ENCODE measurements at places on chromosomes 2 and 18.

DNA sequence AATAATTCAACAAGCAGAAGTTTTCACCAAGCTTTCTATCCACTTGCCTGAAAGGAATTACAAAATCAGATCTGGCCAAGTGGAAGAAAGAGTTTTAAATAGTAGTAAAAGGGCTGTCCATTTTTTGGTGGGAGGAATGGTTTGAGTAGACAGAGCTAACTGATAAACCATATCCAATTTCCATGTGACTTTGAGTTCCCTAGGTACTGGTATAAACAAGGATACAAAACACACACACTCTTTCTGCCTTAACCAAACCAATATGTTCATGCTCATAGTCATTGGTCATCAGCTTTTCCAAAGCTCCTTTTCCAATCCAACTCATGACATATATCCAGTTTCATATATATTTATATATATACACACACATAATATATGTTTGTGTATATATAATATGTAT lies 49.5 kb upstream of the REL start:
- no peak for DNase-seq

GRCh38 chr2:196453613-196454047 lies 185.9 kb upstream of the CCDC150 start:
- DNase-seq = peak; percentile 27

DNA sequence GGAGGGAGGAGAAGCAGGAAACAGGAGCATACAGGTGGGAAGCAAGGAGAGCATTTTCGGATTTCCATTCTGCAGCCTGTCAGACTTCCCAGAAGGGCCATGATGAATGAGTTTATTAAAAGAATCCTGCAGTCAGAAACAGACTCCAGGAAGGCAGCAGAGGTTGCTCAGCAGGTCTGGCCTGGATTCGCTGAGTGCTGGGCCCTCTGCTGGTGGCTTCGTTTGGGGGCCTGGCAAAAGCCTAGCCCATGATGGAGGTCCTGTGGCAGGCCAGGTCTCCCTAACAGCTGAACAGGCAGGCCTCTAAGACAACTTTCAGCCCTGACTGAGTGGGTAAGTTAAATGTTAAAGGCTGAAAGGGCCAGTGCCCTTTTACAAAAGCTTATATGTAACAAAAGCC lies 108.2 kb upstream of the CAPN13 start:
- no peak for DNase-seq

DNA sequence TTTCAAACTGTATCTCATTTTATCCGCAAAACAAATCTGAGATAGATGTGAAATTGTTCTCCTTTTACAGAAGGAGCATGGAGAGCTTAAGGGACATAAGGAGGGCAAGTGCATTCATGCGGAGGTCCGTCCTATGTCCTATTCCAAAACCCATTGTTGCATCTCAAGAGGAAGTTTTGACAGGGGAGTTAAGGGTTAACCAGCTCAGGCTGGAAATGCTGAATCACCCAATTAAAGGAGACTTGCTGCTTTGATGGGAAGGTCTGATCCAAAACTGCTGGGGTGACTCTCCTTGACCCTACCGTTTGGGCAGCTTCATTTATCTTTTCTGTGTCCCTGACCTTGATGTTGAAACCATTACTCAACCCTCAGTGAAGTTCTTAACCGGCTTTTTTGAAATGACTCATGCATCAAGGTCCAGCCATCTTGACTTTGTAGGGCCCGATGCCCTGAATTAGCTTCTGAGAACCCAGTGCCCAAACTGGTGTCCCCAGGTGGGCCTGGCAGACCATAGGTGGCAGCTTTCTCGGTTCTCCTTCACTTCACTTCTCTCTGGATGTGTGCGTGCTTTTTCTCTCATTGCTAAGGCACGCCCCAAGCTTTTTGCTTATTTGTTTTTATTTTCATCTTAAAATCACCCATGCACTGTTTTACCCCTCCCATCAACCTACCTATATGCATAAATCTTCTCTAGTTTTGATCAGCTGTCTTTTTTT lies 15.9 kb upstream of the TXNDC2 start:
- no peak for DNase-seq

DNA sequence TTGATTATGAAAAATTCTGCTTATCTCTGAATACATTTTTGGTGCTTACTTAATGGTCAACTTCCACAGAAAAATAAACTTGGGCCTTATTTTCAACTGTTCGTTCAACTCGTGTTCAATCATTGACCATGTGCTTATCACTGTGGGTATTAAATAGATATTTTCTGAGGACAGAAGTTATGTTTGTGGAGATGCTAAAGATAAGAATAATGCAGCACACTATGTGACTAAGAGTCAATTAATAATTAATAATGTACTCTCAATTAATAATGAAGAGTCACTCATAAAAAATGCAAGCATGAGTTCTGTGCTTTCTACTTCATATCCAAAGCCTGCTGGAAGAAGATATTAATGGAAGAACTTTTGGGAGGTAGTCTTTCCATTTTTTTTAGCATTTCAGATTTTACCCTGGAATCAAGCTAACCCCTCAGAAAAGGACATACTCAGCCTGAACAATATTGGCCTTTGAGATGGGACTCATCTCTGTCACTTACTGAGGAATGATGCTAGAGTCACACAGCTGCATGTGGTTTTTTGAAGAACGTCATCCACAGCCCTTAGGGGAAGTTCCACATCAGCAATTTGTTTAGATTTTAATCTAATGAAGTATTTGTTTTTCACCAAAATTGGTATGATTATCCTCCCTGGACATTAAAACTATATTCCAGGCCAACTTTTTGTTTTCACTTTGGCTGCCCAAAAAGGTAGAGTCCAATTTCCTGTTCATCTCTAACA lies 191.9 kb upstream of the CRIM1 start:
- DNase-seq = no peak

GRCh38 chr2:239720361-239721360 lies 304.5 kb downstream of the NDUFA10 start:
- DNase-seq = no peak

GRCh38 chr2:27264753-27265535 lies 2.1 kb upstream of the SLC30A3 start:
- peak; percentile 71 for DNase-seq

DNA sequence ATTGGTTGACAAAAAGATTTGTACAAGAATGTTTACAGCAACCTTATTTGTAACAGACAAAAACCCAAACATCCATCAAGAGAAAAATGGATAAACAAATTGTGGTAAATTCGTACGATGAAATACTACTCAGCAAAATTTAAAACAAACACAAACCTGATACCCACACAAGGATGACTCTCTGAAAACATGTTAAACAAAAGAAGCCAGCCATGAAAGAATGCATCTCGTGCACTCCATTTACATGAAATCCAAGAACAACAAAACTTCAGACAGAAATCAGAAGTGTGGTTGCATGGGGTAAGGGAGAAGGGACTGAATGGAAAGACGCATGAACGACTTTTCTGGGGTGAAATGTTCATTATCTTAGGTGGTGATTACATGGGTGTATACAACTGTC lies 93.4 kb downstream of the SLC25A12 start:
- DNase-seq = no peak

DNA sequence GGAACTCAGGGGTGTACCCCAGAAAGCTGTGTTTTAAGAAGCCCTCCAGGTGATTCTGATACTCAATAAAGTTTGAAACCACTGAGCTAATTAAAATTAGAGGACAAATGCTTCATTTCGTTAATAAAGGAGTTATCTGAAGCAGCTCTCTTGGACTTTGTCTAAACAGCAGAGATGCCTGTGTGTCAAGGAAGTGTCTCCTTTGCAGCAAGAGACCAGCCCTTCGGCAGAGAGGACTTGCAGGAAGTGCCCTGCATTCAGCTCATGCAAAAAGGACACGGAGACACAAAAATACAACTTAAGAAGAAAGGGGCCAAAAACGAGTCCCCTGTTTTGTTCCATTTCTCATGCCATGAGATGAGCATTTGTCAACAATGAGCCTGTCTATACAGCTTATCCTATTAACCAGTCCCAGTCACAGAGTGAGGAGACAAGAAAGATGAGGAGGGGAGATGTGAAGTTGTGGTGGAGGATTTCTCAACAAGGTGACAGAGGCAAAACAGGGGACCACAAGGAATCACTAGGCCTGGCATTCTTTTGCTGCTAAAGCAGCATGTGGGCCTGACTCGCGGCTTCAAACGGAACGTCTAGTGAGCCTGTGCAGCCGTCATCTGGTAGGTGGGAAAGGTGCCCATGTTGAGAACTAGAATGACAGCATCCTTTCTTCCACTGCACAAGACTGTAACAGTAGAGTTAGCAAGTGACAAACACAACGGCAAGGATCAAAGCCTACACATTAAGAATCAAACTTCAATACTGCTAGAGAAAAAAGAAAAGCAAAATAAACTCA lies 152.3 kb downstream of the ANTXR1 start:
- DNase-seq = no peak

DNA sequence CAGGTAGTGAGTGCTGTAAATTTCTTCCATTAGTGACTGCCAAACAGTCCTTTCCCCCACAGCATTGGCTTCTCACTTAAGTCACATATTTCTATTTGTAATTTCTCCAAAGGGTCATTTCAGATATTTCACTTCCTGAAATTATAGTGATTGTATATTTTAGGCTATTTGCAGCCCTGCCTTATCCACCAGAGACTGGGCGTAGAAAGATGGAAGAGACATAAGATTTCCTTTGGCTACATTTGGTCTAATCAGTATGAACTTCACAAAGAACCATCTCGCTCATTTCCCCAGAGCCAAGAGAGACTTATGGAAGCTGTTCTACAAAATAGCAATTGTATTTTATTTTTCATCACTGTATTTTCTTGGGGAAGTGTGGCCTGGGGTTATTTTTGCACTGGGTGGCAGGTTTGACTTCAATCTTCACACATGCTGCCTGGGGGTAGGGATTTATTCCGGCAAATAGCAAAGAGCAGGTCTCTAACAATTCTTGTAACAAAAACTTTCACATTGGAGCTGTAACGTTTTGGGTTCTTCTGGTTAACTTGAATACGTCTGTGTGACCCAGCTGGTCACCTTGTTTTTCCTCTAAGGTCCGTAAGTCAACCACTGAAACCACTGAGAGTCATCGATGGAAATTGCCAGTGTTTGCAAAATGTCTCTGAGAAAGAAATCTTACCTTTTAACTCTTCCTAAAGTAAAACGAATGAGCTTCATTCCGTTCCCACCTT lies 170.6 kb upstream of the SERPINE2 start:
- no peak for DNase-seq

DNA sequence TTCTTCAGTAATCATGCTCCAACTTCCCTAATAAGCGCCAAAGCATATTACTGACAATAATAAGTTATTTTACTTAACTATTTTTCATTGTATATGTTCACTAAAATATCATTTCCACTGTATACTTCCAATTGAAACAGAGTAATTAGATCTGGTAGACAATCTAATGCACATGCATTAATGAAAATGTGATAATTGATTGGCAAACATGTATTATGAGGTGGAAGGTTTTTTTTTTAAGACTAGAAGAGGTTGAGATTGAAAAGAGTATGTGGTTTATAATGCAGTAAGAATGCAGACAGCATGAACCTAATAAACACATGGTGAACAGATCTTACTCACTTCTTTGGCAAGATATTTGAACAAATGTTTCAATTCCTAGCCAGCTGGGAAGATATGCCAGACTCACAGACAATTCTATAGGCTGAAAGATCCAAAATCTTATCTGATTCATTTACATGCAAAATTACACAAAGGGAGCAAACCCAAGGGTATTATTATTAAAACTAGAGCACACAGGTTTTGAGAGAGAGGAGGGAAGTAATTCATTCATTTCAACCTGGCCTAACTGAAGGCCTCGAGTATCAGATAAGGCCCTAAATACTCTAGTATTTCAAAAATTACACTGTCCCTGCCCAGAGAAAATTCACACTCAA lies 2.8 kb downstream of the NCKAP1 start:
- no peak for DNase-seq

DNA sequence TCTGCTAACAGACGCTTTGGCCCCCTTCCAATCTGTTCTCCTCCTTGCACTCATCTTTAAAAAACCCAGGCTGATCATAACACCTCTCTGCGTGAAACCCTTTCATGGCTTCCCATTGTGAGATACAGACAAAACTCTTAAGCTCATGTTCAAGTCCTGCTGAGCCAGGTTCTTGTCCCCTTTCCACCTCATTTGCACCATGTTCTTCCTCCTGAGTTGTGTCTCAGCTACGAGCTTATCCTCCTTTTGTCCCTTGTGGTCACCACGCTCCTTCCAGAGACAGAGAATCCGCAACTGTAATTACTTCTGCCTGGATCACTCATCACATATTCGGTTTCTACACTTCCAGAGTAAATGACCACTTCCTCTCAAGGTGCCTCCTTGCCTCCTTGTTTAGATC lies 238.8 kb downstream of the ACTR3 start:
- DNase-seq = no peak

- DNase-seq = no peak
Observed at GRCh38 chr2:100802066-100802465, 17.9 kb upstream of the NPAS2 start.

- DNase-seq = no peak
Observed at GRCh38 chr2:95399061-95399460, 3.4 kb upstream of the FAHD2A start.

GRCh38 chr2:10124538-10125045 lies 2.1 kb downstream of the RRM2 start:
- DNase-seq = no peak

DNA sequence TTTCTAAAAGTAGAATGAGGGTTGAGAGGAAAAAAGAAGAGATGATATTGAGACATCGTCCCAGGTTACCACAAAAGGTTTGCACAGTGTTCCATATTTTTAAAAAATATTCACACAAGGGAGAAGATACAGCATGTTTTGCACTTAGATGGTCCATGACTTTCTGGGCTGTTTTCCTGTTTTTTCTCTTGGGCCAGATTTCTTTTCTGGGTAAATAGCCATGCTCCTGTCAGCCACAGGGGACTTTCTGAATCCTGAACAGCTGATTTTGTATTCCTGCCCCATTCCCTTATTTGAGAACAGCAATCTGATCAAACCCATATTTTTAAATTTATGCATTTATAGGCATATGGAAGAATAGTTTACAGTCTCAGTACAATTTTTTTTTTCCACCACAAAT lies 185.9 kb upstream of the NRP2 start:
- no peak for DNase-seq

DNA sequence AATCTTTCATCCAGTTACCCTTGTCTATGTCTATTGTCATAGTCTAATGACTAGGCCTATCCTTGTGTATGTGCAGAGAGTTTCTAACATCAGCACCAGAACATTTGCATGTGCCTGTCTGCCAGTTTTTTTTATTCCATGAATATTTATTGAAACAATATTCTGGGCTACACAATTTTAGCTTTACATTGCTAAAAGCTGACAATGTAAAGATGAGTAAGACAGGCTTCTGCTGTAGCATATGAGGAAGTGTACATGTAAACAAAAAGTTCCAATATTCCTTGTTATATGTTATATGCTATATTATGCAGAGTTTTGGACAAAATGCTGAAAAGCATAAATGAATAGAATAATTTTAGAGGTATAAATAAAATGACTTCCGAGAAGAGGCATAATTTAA lies 357.7 kb downstream of the NYAP2 start:
- no peak for DNase-seq

DNA sequence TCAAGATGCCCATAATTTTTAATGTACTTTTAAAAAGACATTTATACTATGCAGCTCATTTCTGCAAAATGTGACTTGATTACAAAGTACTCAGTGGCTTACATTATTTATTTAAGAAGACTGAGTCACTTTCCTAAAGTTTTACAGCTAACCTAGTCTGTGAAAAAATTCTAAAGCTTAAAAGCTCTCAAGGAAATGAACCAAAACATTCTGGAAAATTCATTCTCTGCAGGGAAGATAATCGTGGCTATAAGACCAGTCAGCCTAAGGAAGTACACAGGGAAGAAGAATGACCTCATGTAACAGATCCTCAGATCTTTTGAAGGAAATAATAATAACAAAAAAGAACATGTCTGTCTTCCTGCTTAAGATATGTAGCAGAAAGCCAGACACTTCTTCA lies 232.1 kb upstream of the STK17B start:
- DNase-seq = no peak
